ENCODE measurements at places on chromosomes 1 and 21.
A peak's percentile ranks its signal among the peaks of the same experiment; 100 is the strongest.

- DNase-seq = no peak
These were observed 373.5 kb downstream of the RRAGC start for GRCh38 chr1:38486085-38486484.

- no peak for DNase-seq
These were observed 17.5 kb downstream of the PTGS2 start for GRCh38 chr1:186662752-186663151.

GRCh38 chr1:50548243-50548642 is 125.0 kb upstream of the DMRTA2 start:
- DNase-seq = no peak

DNA sequence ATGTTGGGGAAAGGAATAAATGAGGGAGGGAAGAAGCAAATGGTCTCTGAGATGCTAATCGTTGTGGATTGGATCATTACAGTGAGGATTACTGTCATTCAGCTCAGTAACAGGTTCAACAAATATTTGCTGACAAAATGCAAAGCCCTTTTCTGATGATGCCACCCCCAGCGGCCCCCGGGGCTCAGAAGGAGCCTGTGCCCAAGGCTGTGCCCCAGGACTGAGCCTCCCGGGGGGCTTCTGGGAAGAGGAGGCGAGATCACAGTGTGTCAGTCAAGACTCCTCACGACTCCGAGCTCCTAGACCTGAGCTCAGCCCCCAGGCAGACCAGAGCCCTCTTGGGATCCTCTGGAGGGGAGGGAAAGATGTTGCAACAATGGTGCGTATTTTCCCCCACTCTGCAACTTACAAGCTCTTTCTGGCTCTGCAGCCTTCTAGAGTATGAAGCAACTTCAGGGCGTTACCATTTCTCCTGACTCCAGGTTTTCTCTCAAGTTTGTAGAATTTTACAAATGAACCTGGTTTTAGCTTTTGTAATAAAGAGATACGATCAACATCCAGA is 20.8 kb downstream of the EPHA8 start:
- peak; percentile 36 for DNase-seq

All from NCI-H2081 (cell line).